Stimulated activated CD8-positive, alpha-beta memory T cell treated with anti-CD3 and anti-CD28 coated beads, Interleukin-15, amount 100 ng/mL, for 4 hours (primary cell): ENCODE measurements at places on chromosomes 16 and 17.

- DNase-seq, result peak; percentile 22
Observed at GRCh38 chr16:641326-642188, at the start of gene MCRIP2. Gene MCRIP2 (plus strand): TSS chr16:641828. CDS start chr16:641992, 164 bp downstream.

DNA sequence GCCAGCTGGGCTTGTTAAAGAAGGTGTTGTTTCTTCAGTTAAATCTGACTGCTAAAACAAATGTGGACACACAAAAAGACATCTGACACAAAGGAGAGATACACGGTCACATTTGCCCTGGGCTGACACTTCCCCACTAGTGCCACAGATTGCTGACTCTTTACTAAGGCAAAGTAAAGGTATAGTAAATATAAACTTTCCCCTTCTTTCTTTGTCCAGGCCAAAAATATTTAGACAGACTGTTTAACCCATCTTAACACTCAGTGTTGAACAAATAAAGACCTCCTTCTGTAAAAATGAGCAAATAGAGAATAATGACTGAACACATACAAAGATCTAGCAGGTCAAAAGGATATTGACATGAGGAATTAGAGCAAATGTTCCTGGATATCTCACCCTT lies 58.4 kb downstream of the SCNN1G start:
- DNase-seq, result no peak

DNA sequence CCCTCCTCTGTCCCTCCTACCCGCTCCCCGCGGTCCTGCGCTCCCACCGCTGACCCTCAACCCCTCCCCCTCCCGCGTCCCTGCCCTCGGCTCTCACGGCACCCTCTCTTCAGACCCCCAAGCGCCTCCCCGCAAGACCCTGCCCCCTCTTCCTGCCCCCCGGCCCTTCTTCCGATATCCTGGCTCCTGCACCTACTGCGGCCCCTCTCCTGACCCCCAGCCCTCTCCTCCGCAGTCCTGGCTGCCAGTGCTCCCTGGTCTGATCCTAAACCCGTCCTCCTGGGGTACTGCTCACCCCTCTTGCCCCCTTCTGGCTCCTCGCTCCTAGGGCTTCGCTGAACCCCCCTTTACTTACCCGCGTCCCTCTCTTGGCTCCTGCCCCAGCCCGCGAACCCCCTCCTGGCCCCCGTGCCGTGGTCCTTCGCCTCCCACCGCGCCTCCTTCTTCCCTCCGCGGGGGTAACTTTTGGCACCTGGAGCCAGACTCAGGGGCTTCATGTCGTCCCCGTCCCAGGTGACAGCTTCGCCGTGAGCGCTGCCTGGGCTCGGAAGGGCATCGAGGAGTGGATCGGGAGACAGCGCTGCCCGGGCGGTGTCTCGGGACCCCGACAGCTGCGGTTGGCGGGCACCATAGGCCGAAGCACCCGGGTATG lies 839 bp downstream of the NKD1 start:
- DNase-seq, result no peak

DNA sequence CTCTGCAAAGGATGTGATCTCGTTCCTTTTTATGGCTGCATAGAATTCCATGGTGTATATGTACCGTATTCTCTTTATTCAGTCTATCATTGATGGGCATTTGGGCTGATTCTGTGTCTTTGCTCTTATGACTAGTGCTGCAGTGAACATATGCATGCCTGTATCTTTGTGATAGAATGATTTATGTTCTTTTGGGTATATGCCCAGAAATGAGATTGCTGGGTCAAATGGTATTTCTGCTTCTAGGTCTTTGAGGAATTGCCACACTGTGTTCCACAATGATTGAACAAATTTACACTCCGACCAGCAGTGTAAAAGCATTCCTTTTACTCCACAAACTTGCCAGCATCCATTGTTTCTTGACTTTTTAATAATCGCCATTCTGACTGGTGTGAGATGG lies 60.2 kb upstream of the ADORA2B start:
- no peak for DNase-seq

DNA sequence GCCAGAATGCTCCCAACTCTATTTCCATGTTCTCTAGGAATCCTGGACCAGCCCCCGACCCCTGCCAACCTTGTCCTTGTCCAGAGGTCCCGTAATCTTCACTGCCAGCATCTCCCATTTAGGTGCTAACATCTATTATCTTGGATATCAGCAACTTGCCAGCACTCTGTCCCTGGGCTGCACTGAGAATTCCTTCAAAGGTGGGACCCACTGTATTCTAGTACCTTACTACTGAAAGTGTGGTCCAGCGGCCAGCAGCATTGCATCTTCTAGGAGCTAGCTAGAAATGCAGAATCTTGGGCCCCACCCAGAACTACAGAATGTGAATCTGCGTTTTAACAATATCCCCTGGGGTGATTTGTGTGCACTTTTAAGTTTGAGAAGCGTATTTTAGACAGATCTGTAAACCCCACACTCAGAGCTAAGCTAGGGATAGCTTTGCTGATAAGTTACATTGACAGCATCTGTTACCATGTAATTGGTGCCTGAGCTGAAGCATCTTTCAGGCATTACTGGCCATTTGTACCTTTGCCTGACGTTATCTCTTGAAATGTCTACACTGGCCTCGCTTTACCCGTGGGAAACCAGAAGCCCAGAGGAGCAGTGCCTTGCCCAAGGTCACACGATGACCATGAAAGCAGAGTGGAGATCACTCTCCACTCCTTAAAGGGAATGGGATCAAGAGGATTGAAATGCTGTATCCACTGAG lies 8.3 kb downstream of the ABAT start:
- no peak for DNase-seq

DNA sequence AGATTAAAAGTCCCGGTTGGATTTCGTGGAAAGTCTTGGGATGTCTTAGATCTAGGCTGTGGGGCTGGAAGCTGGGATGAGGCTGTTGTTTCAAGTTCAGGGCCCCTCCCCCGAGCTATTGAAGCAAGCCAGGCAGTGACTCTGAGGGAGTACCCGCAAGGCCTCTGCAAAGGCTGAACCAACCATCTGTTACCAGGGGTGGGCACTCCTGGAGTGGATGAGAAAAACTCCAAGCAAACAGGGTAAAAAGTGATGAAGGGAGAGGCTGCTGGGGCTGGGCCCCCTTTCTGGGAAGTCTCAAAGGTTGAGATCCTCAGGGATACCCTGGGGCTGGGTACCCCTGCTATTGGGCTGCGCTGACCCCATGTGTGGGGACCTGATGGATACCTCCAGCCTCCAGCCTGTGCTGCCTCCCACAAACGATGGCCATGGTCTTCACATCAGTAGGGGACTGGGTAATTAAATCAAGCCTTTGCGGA lies 82.4 kb upstream of the KIFC3 start:
- no peak for DNase-seq

DNA sequence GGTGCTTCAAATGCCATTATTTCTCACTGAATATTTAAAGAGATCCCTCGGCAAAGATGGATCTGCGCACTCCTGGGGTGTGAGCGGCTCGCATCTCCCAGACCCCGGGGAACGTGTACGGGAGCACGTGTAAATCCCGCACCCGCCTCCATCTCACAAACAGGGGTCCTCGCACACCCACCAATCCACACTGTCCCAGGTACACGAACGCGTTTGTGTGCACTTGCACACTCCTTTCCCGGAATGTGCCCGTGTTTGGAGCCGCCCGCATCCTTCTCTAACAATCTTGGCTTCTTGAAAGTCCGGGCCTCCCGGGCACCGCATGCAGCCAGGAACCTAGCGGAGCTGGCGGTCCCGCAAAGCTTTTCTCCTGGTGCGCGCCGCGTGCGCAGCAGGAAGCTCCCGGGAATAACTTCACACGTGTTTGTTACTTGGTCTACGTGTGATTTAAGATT lies 2.5 kb upstream of the SALL1 start:
- DNase-seq, result no peak

- DNase-seq, result no peak
Observed at GRCh38 chr17:40490289-40490853, 11.1 kb downstream of the TNS4 start.

GRCh38 chr17:78497115-78497540 lies 80.1 kb downstream of the DNAH17 start:
- DNase-seq, result no peak

- no peak for DNase-seq
Observed at GRCh38 chr16:19242987-19243575, 42.5 kb upstream of the CLEC19A start.

- DNase-seq, result no peak
Observed at GRCh38 chr17:74260525-74260850, 13.5 kb upstream of the DNAI2 start.

DNA sequence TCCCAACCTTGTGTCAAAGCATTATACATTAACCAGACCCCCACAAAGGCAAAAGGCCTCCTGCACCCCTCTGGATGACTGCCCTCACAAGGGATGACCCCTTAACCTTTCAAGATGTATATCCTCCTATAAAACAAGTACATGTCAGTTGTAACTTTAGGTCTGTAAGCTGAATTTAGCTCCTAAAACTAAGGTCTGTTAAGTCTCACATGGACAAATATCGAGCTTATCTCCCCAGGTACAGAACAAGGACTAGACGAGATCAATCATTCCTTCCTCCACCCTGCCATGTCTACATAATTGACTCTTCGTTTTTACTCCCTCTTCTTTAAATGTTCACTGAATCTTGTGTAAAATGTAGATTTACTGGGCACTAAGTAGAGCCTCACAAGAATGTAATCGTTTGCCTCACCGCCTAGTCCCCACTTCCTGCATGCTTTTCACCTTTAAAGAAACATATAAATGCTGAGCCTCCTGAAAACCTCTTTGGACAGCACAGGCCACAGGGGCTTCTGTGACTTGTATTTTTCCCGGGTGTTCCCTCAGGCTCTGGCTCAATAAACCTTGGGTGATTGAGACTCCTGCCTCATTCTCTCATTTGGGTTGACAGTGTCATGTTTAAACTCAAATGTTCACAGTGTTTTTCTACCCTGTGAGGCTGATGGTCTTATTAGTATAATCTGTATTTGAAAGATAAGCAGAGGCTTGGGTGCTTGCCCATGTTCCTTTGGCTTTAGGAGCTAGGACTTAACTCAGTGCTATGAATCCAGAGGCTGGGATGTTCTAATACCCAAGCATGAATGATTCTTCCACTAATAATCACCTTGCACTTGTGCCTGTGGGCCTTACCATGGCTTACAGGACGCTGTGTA lies 37.6 kb downstream of the MMD start:
- no peak for DNase-seq

- DNase-seq, result no peak
Observed at GRCh38 chr17:37300683-37301082, 75.1 kb upstream of the C17orf78 start.

DNA sequence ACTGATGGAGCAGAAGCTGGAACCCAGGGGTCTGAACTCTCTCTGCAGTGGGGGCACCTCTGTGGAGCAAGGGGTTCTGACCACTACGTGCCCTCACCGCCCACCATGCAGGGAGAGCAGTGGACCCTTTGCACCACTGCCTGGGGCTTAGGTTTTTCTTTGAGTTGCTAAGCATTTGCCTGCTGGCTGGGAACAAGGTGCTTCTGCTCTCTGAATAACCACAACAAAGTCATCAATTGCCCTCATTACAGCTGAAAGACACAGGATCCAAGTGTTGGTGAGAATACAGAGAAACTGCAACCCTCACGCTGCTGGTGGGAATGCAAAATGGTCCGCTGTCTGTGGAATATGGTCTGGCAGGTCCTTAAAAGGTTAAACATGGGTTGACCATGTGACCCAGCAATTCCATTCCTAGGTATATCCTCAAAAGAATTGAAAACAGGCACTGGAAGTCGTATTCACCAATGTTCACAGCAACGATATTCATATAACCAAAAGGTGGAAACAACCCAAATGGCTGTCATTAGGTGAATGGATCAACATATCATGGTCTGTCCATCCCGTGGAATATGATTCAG lies 22.8 kb downstream of the NLRC3 start:
- DNase-seq, result no peak

DNA sequence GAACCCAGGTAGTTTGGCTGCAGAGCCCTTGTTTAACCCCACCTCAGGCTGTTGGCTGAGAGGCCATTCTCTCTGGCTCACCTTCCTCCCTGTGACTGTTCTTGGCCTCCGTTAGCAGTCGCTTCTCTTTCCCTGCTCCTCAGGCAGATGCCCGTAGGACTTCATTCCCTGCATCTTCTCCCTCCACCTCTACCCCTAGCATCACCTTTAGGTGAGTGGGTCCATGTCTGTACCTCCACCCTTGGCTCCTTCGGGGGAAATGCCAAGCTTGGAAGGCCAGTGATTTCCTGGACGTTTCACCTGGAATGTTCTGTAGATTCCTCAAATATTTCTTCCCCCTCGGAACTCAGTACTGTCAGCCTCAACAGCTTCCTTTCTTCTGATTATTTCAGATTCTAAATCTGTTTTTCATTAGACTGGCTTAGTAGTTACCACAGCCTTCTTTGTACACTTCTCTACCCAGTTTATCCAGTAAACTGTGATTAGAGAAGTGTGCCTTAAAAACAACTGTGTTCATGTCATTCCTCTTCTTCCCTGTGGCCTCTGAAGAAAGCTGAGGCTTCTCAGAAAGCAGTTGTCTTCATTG lies 227.9 kb downstream of the MSI2 start:
- DNase-seq, result no peak

- DNase-seq, result no peak
Observed at GRCh38 chr17:65446838-65447526, 114.5 kb downstream of the AXIN2 start.

GRCh38 chr17:58415371-58416055 lies 1.8 kb downstream of the RNF43 start:
- no peak for DNase-seq

DNA sequence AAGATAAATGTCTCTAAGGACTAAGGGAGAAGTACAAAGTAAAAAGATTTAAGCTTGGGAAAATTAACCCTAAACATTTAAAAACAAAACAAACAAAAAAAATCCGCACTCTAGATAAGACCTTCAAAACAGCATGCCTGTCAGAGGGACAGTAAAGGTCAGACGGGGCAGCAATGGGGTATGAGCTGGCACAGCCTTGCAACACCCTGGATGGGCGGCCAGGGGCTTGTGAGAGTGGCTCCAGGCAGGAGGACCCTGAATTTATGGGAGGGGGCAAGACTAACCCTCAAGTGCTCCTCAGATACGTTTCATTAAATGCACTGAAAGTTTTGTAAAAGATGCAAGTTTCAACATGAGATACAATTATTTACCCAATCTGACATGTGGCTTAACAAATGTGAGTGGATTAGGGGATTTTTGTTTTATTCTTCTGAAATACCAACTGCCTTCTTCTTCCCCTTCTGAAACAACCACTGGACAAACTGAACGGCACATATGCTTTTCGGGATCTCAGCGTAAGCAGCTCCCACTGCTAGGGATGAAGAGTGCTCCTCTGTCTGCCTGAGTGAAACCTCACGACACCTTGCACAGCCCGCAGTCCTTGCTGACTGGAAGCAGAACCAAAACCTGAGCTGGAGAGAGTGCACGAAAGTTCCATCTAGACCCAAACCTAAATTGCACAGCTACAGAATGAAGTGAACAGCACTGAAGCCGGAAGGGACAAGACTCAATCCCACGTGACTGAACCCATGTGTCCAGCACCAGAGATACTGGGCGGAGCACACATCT lies 128.4 kb downstream of the ANKRD11 start:
- no peak for DNase-seq

GRCh38 chr16:85915125-85915845 lies 16.3 kb downstream of the IRF8 start:
- DNase-seq, result no peak

- DNase-seq, result no peak
Observed at GRCh38 chr16:85199880-85200279, 87.6 kb upstream of the CIBAR2 start.

- no peak for DNase-seq
Observed at GRCh38 chr17:29243792-29244191, 2.9 kb upstream of the CRYBA1 start.

- no peak for DNase-seq
Observed at GRCh38 chr17:69950701-69951418, 124.2 kb upstream of the KCNJ16 start.
